Activated naive CD4-positive, alpha-beta T cell treated with anti-CD3 and anti-CD28 coated beads, Interleukin-2, amount 50 U/mL, for 16 hours (primary cell): ENCODE measurements at places on chromosomes 4 and X.

GRCh38 chrX:111779582-111779981, 96.4 kb upstream of the TRPC5OS start:
- DNase-seq = no peak

- DNase-seq = no peak
Measured at GRCh38 chr4:13298655-13299054, 185.5 kb downstream of the RAB28 start.

- DNase-seq = no peak
Measured at GRCh38 chr4:187208651-187209050, 485.0 kb upstream of the FAT1 start.

GRCh38 chr4:85725721-85726170, 250.8 kb downstream of the ARHGAP24 start:
- no peak for DNase-seq

GRCh38 chr4:184171011-184171410, 46.7 kb downstream of the ENPP6 start:
- no peak for DNase-seq

DNA sequence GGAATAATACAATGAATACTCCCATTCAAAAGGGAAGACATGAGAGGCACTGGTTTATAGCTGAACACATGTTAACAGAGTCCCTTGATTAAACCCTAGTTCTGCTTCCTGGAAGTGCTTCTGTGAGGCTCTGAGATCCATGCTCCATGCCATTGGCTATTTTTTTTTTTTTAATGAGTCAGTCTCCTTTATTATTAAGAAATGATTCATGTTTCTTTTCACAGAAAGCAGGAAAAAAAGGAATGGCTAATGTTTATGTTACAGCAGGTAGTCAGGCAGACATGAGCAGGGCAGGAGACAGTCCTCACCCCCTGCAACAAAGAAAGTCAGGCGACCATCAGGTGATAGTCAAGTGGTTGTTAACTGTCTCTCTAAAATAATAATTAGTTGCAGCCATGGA, 598.7 kb downstream of the EPHA5 start:
- DNase-seq = no peak

DNA sequence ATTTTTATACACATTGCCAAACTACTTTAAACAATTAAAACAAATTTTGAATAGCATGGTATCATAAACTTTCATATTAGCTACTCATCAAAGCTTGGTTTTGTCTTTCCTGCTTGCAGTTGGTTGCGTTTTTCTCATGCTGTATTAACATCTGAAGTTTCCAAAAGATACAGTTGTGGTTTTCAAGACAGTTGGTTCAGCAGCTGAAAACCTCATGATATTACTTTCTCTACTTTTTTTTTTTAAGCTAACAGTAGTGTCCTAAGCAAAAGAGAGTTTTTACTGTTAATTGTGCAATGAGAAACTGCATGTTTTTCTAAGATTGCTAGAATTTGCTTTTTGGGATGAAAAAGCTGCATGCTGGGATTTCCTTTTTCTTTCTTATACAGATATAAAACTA, 15.2 kb downstream of the RUFY3 start:
- no peak for DNase-seq

- DNase-seq = no peak
Measured at GRCh38 chr4:119745351-119745750, 116.7 kb upstream of the PDE5A start.

DNA sequence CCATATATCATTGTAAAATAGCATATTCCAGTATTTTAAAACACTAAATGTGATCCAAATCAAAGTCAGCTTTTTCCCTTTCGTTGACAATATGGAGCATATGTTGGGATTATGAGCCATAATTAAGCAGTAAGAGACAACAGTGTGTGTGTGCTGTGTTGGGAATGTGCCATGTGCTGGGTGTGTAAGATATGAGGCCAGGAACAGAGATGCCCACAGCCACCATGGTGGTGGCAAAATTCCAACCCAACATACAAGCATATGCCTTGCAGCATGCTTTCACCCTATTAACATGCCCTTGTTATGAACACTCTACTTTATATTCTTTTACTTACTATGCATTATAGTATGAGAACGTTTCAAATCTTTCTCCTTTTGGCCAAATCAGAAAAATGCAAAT, 1560.4 kb upstream of the TENM3 start:
- DNase-seq = no peak

DNA sequence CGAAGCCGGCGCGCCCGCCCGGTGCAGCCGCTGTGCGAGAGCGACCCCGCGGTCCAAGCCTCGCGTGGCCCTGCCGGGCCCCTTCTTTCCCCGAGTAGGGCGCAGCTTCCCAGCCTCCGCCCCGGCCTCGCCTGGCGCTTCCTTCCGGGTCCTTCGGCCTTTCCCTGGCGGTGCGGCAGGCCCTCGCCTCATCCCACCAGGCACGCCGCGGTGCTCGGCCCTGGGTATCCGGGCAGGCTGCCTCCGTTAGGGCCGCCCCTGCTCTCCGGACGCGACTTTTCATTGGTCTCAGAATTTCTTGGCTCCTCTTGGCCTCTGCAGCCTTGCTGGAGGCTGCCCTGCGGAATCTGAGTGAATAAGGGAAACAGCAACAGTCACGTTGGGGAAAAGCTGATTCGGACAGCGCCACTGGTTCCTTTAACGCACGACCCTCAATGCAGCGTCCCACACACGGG, 429 bp downstream of the UVSSA start:
- peak; percentile 45 for DNase-seq

- DNase-seq = no peak
Measured at GRCh38 chr4:183408796-183409195, 35.6 kb upstream of the CDKN2AIP start.

DNA sequence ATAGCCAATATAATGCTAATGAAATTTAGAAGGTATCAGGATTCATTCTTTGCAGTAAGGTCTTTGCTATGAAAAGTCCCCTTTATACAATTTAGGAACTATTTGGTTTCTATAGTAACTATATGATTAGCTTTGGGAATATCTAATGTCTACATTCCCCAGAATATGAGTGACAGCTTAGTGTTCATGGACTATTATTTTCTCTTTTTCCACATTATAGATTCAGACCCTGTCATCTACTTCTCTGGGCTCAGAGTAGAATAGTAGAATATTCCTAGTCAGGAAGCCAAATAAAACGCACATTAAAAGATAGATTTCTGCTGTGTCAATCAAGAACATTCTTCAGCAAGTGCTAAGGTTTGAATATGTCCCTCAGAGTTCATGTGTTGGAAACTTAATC, 26.1 kb upstream of the SULT1B1 start:
- DNase-seq = no peak

GRCh38 chrX:22378296-22378695, 105.6 kb downstream of the CBLL2 start:
- no peak for DNase-seq

- no peak for DNase-seq
Measured at GRCh38 chrX:81489987-81490386, 288.1 kb downstream of the SH3BGRL start.

GRCh38 chr4:122583906-122584305, 37.0 kb downstream of the IL21 start:
- no peak for DNase-seq

- no peak for DNase-seq
Measured at GRCh38 chr4:112895811-112896608, 153.4 kb upstream of the ANK2 start.

DNA sequence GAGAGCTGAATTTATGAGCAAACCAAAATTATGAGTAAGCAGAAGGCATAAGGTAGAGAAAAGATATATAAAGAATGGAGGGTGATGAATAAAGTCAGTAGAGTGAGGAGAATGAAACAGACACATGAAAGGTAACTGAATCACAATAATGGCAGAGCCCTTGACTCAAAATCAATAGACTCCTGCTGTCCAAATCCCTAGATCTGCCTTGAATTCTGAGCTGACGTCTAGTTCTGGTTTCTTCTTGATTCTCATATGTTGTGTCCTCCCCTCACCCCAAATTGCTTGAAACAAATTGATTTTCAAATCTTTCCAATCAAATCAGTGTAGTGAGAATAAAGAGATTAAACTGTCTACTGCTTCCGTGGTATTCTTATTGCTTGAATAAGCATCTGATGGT, 86.6 kb upstream of the IQCM start:
- DNase-seq = no peak

GRCh38 chr4:147590249-147590920, 26.8 kb upstream of the TMEM184C start:
- DNase-seq = peak; percentile 29

DNA sequence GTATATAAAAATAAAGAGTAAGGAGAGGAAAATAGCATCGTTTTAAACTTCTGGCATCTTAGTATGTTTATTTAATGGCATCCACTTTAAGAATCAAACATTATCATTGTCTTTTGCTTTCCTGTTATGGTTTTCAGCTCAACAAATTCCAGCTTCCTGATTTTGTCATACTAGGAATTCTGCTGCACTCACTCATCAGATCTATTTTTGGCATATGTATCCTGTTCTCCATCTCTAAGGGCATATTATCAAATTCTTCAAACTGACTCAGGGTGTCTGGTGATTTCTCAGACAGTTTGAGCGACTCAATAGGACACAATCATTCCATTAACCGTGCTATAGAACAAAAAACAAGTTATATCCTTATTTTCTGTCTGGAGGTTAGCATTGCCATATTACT, 248.5 kb upstream of the DIAPH2 start:
- no peak for DNase-seq

GRCh38 chrX:14673764-14674163, 144.4 kb downstream of the GLRA2 start:
- DNase-seq = no peak

- no peak for DNase-seq
Measured at GRCh38 chr4:5822619-5823018, 70.3 kb downstream of the CRMP1 start.

DNA sequence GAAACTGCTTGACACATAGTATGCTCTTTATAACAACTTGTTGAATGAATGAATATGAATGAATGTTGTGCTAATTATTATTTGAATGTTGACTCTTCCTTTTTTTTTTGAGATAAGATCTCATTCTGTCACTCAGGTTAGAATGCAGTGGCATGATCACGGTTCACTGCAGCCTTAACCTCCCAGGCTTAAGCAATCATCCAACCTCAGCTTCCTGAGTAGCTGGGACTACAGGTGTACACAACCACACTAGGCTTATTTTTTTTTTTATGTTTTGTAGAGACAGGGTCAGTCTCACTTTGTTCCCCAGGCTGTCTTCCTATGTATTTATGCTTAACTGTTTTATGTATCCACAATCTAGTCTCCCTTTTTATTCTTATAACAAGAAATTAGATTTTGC, 114.7 kb upstream of the WDFY3 start:
- DNase-seq = no peak

GRCh38 chr4:4430492-4431195, 43.7 kb downstream of the NSG1 start:
- DNase-seq = peak; percentile 36

DNA sequence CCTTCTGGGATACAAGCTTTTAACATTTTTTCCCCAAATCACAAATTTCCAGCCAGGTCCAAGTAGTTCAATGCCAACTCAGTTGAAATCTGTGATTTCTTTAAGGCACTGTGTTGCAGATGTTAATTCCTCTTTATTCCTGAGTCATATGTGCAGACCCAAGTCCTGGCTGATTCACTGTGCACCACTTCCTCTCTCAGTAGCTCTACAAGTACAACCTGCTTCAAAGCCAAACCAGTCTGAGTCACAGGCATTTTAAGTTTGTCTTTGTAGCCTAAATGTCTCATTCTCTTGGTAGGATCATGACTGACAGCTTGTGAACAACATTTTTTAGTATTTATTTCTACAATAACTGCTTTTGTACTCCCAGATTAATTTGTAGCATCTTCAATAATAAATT, 165.6 kb upstream of the S100G start:
- DNase-seq = peak; percentile 39

DNA sequence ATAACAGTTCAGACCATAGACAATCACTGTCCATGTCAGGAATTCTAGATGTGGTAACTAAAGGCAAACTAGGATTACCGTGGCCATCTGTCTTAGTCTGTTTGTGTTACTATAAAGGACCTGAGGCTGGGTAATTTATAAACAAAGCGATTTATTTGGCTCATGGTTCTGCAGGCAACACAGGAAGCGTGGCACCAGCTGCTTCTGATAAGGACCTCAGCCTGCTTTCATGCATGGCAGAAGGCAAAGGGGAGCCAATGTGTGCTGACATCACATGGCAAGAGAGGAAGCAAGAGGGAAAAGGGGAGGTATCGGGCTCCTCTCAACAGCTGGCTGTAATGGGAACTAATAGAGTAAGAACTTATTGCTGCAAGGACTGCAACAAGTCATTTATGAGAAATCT, 376.7 kb downstream of the GPM6A start:
- no peak for DNase-seq

- peak; percentile 62 for DNase-seq
Measured at GRCh38 chr4:1010395-1011021, 918 bp upstream of the FGFRL1 start.

DNA sequence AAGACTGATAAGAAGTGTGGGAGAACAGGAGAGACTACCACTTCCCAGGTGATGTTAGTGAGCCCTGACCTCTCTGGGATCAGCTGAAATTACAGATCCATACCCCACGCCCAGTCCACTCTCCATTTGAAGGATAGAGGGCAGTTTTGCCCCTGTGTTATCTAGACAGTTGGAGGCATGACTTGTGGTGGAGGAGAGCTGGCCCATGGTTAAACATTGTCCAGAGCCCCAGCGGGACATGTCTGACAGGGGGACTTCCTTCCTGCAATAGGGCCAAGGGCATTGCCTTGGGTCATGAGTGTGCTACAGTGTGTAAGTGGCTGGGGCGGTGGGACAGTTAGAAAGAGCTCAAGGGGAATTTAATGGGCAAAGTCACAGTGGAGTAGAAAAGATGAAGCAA, 181.1 kb downstream of the MID1IP1 start:
- DNase-seq = no peak

DNA sequence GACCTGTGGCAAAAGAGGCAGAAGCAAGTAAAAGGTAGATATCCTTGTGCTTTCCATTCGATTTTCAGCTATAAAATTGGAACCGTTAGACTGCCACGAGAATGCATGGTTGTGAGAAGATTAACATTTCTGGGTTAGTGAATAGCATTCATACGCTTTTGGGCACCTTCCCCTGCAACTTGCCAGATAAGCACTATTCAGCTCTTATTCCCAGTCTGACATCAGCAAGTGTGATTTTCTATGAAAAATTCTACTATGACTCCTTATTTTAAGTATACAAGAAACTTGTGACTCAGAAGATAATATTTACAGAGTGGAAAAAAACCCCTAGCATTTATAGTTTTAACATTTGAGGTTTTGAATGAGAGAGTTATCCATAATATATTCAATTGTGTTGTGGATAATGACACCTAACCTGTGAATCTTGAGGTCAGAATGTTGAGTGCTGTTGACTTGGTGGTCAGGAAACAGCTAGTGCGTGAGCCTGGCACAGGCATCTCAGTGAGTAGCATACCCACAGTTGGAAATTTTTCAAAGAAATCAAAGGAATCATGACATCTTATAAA, 3.9 kb downstream of the FGB start:
- no peak for DNase-seq

GRCh38 chr4:146283758-146284651, 69.7 kb downstream of the REELD1 start:
- no peak for DNase-seq

- no peak for DNase-seq
Measured at GRCh38 chr4:41454423-41454822, 83.5 kb upstream of the LIMCH1 start.
